Type B pancreatic cell (in vitro differentiated cells): ENCODE measurements at places on chromosomes 7 and 10.

DNA sequence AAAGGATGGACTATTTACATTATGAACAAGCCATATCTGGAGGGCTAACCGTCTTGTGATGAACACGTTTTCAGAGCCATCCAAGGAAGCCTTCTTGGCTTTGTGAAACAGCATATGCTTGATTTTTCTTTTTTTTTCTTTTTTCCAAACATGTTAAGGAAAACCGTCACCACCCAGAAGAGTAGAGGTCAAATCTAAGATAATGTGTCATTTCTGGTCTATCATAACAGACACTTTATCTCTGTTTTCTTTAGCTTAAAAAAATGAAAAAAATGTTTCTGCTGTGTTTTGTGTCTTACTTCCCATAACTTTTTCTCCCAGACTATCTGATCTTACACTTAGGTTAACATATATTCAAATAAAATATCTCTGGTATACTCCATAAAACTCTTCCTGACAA is 76.1 kb upstream of the DGKB start:
- no peak for DNase-seq

GRCh38 chr10:102534333-102534732 is 30.6 kb downstream of the SUFU start:
- no peak for DNase-seq

DNA sequence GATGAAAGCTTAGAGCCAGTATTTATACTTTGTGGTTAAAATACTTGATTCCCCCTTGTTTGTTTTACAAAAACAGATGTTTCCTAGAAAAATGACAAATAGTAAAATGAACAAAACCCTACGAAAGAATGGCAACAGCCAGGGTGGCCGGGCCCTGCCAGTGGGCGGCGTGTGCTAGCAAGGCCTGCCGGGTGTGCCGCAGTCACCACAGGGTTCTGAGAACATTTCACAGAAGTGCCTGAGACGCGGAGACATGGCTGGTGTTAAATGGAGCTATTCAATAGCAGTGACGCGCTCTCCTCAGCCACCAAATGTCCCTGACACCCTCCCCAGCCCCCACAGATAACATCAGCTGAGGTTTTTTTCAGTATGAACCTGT is 14.5 kb downstream of the GPR146 start:
- DNase-seq: no peak

- no peak for DNase-seq
Measured at GRCh38 chr10:93463723-93464476, 18.2 kb downstream of the MYOF start.

- DNase-seq: no peak
Measured at GRCh38 chr7:29987811-29988317, 1.7 kb downstream of the SCRN1 start.

DNA sequence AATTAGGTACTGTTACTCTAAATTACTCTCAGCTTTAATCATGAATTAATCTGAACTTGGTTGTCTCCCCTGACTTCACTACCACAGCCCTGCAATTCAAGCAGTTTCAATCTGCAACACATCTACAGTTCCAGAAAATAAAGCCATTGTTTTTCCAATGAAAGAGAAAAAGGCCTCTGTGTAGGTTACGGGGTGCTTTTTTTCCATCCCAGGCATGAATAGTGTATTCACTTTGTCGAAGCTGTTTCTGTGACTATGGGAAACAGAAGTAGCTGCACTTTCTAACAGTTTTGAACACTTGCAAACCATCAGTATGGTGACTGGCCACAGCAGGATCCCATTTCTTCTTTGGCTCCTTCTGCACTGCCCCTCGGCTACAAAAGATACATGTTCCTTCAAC is 460.2 kb downstream of the GRM8 start:
- DNase-seq: no peak

GRCh38 chr7:101624246-101625001 is 4.7 kb downstream of the MYL10 start:
- DNase-seq: no peak

GRCh38 chr7:53446170-53446569 is 410.7 kb downstream of the POM121L12 start:
- no peak for DNase-seq

DNA sequence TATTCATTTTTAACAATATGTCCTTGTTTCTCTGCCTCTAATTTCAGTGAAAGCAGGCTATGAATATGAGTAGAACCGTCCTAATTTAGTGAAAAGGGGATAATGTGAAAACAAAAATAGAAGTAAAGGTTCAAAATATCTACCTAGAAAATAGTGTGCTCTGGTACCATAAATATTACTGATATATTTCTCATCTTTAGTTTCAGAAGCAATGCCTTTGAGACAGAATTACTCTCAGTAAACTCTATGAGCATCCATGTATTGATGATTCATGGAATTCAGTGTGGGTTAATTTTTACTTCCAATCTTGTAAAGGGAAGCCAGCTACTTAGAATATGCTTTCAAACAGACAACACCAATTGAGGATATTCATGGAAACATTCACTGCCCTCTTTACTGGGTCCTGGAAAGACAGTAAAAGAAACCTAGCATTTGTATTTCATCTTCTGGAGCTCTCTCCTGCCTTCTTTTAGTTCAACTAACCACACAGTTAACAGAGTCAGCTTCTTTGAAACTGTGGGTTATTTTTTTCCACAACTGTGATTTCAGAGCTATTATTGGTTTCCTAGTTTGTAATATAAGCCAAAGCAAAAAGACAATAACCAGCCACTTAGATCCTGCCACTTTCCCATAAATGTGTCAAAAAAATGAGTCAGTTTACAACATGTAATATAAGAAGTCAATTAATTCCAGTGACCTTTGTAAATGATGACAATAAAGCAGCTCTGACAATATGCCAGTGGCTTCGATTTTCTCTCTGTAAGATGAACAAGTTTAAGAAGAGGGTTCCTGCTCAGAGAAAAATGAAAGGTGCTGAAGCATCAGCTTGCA is 1.7 kb downstream of the LRRN3 start:
- DNase-seq: no peak

DNA sequence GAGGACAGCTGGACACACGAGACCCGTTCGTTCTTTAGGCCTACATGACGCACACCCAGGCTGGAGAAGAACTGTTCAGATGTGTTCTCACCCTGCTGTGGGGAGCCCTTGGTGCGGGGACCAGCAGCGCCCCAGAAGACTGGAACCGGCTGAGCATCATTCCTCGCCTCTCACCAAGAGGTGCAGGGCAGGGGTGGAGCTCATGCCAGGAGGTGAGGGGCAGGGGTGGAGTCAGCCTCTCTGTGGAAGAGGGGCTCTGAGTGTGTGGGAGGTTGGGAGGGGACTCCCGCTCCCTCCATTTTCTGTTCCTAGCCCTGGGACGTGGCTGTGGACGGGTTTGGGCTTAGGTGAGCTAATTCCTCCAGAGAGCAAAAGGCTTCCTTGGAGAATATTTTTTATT is 66.0 kb upstream of the SHH start:
- DNase-seq: no peak

DNA sequence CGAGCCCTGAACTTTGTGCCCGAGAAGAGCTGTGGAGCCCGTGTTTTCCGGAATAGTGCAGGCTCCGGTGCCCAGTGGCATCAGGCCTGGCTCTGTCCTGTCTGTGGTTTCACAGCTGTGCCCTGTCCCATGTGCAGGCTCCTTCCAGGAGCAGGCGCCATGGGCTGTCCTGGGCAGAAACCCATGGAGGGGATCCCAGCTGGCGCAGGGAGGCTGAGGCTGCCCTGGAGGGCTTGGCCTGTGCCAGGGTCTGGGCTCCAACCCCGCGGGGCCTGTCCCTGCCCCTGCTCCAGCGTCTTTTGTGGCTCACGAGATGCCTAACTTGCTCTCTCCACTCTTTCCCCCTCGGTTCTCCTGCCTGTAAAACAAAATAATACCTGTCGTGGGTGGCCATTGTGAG is 23.3 kb upstream of the CRHR2 start:
- DNase-seq: no peak

- DNase-seq: no peak
Measured at GRCh38 chr10:63083904-63084689, 49.0 kb upstream of the NRBF2 start.

- DNase-seq: no peak
Measured at GRCh38 chr10:42690449-42691360, 52.3 kb upstream of the ZNF33B start.

DNA sequence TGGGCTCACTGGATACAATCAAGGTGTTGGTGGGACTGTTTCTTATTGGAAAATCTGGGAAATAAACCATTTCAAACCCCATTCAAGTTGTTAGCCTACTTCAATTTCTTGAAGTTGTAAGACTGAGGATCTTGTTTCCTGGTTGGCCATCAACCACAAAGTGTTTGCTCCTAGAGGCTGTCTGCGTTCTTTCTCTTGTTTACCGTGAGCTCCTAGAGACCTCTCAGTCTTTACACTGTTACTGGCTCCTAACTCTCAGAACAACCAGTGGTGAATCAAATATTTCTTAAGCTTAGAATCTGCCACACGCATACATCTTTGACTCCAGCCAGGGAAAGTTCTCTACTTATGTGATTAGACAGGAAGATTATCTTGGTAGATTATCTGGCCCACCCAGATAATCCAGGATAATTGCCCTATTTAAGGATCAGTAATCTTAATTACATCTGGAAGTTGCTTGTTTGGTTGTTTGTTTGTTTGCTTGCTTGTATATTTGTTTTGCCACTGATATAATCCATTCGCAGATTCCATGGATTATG is 798.7 kb downstream of the IPMK start:
- DNase-seq: no peak

DNA sequence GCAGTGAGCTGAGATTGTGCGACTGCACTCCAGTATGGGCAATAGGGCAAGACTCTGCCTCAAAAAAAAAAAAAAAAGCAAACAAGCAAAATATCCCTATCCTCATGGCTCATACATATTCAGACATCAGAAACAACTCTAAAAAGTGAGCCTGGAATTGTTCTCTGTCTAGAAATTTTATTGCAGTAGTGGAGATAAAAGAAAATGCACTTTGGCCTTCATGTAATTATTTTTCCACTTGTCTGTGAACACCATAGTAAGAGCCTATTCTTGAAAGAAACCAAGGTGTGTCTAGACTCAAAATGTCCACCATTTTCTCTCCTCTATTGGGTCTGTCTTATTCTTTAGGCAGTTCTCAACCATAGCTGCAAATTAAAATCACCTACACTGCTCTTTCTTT is 30.5 kb upstream of the MCU start:
- DNase-seq: no peak

- no peak for DNase-seq
Measured at GRCh38 chr7:12738665-12739064, 51.2 kb downstream of the ARL4A start.

DNA sequence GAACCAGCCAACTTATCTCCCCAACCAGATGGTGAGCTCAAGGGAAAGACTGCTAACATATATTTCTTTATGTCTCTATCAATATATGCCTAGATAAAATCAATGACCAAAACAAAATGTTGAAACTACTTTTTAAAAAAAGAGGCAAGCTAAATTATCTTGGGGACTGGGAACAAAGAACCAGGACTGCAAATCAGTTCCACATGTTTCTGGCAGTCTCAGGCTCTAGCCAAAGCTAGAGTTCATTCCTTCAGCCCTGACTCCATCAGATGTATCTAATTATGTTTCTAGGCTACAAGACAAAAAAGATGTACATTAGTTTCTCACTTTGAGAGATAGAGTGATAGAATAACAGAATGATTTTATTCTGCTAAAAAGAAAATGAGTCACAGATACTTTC is 1290.3 kb upstream of the SORCS1 start:
- no peak for DNase-seq

- no peak for DNase-seq
Measured at GRCh38 chr10:117488004-117488403, 54.5 kb upstream of the EMX2 start.

GRCh38 chr7:1700086-1700485 is 30.0 kb downstream of the ELFN1 start:
- peak; percentile 25 for DNase-seq

- no peak for DNase-seq
Measured at GRCh38 chr7:136964347-136964746, 95.9 kb downstream of the CHRM2 start.

GRCh38 chr7:57404343-57404966 is 45.5 kb upstream of the ZNF716 start:
- no peak for DNase-seq

DNA sequence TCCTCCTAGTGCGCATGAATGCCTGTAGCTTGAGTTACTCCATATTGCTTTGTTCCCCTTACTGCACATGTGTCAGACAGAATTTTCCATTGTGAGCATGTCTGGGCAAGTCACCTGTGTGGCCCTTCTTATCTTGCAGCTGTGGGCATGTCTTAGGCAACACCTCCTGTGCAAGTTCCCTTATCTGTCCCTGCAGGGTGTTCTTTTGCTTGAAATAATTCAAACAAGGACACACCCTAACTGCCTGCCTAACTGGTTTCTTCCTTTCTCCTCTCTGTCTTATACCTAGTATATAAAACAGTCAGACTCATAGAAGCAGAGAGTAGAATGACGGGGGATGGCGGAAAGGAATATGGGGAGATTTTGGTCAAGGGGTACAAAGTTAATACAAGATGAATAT is 421.1 kb upstream of the SORCS1 start:
- DNase-seq: no peak

- no peak for DNase-seq
Measured at GRCh38 chr7:135939261-135939812, 37.8 kb downstream of the MTPN start.

- no peak for DNase-seq
Measured at GRCh38 chr10:25852364-25852941, 81.6 kb upstream of the MYO3A start.

- DNase-seq: no peak
Measured at GRCh38 chr7:36741866-36742265, 17.6 kb upstream of the AOAH start.

DNA sequence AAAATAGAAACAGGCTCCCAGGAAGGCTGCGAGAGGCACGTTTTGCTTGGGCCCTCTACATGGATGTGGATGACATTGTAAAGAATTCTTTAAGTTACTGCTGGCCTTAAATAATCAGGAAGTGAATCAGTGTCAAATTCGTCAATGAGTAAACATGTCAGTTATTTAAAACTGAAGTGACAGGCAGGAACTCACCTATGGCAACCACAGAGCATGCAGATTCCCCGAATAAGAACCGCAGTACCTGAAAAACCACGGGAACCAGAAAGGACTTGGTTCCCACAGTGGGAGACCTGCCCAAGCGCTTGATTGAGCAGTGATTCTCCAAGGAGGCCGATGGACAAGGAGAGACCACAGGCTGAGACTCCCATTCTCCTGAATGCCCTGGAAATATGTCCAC is 351.2 kb upstream of the AKR1E2 start:
- no peak for DNase-seq

DNA sequence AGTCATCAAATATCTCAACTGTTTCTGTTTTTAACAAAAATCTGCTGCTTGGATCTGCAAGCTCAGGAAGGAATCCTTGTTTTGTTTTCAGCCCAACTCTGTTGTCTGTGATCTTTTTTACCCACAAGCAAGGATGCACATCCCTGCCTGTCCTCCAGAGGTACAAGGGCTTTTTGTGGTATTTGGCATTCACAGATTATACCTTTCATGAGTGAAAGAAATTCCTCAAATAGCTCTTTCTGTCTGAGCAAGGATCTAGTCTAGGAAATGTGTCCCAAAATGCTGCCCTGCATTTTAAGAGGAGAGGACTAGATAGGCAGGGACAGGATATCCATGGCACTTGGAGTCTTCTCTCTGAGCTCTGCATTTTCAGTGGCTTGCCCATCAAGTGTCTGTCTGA is 151.8 kb downstream of the BMPER start:
- no peak for DNase-seq
